ENCODE measurements at places on chromosomes 7 and 10. TPM values are rescaled to one million over a fixed set of nuclear protein-coding genes. Genes with fewer than 3 reads are reported as not detected.

ZPBP gene
- total RNA-seq = not detected

GPR37 gene
- 1.1 TPM for total RNA-seq

ENTPD1 gene
- 15.0 TPM for total RNA-seq

TUBAL3 gene
- total RNA-seq = 1.7 TPM

TSPAN13 gene
- 5.1 TPM for total RNA-seq

DDX56 gene
- 28.1 TPM for total RNA-seq

BLVRA gene
- total RNA-seq = 54.8 TPM

SMNDC1 gene
- 5.0 TPM for total RNA-seq

SAMD9 gene
- total RNA-seq = 3.6 TPM

CYP26C1 gene
- not detected for total RNA-seq

NPC1L1 gene
- total RNA-seq = not detected

NYAP1 gene
- 0.37 TPM for total RNA-seq

PIK3AP1 gene
- 3.1 TPM for total RNA-seq

HOGA1 gene
- 25.6 TPM for total RNA-seq

TCAF1 gene
- 32.1 TPM for total RNA-seq

MEOX2 gene
- 11.1 TPM for total RNA-seq

LRRTM3 gene
- not detected for total RNA-seq

NKX1-2 gene
- total RNA-seq = not detected

UTF1 gene
- total RNA-seq = not detected

RBP3 gene
- total RNA-seq = not detected

SAMD8 gene
- 24.7 TPM for total RNA-seq

PKD2L1 gene
- total RNA-seq = not detected
